Left cardiac atrium (tissue), 4 donors: ENCODE measurements at places on chromosomes 11 and 22. TPM values are rescaled to one million over a fixed set of nuclear protein-coding genes. Genes with fewer than 3 reads are reported as not detected.
A peak's percentile ranks its signal among the peaks of the same experiment; 100 is the strongest.

GRCh38 chr11:73204711-73205121 lies 13.4 kb upstream of the P2RY2 start:
- DNase-seq, result peak; percentile 54

The RCN1 gene
- total RNA-seq, result 48.3 TPM

DNA sequence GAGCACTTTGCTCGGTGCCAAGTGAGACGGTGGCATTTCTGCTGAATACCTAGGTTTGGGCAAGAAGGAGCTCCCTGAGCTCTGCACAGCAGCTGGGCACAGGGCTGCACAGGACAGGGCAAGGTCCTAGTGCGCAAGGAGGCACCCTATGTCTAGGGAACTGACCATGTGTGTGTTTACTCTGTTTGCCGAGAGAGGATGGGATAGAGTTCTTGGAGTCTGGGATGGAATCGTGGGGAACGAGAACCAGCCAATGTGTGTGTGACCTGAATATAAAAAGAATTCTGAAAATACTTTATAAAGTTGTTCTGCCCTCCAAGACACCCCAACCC lies 179.5 kb upstream of the NECTIN1 start:
- no peak for DNase-seq

The C11orf86 gene
- not detected for total RNA-seq

The OR51E1 gene
- 0.34 TPM for total RNA-seq
